ENCODE measurements at places on chromosomes 1 and 21.

DNA sequence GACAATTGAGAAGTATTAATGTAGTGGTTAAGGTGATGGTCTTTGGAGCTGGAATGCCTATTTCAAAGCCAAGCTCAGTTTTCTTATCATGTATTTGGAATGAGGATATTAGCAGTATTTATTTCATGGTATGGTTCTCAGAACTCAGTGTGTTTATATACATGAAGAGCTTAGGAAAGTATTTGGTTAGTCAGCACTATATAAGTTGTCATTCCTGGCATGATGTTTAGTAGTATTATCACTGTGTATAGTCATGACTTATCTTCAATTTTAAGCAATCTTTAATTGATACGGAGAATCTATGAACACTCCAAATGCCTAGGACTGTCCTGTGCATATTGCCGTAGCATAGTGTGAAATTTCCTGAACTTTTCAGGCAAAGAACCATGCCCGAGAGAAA lies 501.9 kb upstream of the USP24 start:
- DNase-seq = no peak

DNA sequence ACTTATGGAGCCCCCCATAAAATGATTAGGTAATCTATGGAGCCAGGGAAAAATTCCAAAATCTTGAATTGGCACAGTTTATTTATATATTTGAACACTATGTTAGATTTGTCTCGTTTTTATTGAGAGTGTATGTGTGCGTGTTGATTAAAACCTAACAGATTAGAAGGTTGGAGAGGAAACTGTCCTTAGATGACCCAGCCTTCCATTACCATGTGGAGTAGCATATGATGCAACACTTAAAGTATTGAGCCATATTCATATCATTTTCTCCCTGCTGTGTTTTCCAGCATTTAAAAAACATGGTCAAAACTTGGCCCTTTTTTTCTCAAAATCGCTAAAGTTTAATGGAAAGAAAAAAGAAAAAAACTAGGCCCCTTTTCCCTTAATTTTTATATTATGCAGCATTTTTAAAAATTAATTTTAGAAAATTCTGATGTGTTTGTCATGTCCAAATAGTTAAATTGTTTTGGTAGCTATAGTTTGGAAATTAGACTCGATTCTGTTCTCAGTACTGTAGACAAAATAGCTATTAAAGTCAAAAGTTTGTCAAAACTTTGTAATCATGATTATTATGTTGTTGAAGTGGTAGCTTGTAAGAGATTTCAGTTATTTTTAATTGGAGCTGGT lies 2.3 kb downstream of the LRRC8D start:
- DNase-seq = no peak

DNA sequence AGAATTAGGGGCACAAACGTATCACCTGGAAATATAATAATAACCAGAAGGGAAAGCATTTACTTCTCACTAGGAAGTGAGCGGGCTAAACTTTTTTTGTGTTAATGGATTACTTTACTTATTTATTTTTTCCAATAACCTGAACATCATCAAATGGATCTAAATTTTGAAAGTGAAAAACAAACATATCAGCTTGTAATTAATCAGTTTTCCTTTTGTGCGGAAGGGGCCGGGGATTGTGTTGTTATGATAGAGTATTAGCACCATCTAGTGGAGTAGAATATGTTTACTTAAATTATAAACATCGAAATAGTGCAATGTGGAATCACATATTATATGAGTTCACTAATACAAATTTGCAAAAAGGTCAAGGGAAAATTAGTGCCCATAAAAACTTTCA lies 9.0 kb downstream of the CFH start:
- DNase-seq = no peak

- no peak for DNase-seq
Observed at GRCh38 chr1:55927702-55928290, 651.6 kb downstream of the PLPP3 start.

- DNase-seq = no peak
Observed at GRCh38 chr1:154304664-154305337, 16.1 kb upstream of the AQP10 start.

DNA sequence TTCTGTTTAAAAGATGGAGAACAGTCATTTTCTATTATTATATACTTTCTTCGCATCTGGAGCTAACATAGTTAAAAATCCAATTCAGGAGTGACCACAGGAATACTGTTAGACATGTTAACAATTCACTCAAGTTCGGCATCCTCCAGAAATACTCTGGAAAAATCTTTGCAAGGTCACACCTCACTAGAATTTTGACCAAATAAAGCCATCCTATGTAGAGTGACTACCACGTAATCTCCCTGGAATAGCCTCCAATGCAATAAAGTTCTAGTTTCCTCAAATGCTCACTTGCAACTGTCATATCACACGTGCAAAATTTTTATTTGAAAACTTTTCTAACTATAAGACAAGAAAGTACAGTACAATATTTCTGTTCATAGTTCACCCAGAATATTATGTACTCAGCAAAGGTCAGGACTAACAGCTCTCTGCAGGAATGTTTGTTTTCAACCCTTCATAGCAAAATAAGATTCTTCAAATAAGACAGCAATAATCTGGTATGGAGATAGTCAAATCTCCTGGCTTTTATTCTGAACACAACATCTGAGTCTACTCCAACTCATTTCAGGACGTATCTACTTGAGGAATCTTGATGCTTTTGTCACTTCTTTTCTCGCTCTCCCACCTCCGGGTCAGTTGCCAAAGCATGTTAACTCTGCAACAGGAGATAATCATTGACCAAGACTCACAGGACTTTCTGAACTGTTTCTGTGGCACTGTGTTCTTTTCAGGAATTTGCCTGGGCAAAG lies 82.6 kb downstream of the GDAP2 start:
- DNase-seq = no peak

DNA sequence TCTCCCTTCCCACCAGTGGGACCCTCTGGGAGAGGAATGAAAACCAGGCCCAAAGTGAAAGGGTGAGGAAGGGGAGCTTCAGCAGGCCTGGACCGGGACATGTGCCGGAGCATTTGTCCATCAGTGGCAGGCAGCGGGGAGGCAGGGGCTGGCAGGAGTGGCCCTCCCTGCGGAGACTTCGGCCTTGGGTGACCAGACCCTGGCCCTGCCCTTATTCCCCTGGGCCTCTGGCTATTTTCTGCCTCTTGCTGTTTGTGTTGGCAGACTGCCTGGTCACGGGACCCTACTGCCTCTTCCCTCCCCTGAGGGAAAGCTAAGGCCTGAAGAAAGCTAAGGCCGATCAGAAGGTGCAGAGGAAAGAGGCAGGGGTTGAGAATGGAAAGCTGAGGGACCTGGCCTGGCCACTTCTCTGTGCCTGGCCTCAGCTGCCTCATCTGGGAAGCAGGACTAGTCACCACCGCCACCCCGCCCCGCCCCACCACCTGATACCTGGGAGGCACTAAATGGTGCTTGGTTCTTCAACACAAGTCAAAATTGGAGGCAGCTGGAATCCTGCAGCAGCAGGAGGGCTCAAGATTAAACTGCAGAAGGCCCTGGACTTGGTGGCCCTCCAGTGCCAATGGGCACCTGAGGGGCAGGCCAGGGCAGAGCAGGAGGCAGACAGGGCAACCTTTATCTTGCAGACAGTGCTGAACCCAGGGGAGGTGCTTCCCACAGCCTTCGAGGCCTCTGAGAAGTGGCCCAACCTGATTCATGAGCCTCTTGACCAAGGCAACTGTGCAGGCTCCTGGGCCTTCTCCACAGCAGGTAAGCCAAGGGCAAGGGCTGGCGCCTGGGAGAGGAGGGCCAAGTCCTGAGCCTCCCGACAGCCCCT lies 7.9 kb downstream of the TINAGL1 start:
- DNase-seq = peak; percentile 39

DNA sequence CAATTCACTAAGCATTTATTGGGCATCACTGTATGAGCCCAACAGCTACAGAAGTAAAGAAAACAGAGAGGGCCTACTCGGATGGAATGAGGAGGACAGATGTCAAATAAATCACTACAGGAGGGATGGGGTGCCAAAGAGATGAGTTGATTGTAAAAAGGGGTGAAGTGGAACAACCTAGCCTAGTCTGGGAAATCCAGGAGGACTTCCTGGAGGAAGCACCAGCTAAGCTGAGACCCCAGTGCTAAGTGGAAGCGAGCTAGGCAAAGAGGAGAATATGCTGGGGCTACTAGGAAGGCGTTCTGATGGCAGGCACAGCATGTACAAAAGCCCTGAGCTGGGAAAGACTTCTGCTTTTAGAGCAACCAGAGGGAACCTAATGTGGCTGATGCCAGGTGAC lies 42.1 kb downstream of the TAS1R2 start:
- no peak for DNase-seq

DNA sequence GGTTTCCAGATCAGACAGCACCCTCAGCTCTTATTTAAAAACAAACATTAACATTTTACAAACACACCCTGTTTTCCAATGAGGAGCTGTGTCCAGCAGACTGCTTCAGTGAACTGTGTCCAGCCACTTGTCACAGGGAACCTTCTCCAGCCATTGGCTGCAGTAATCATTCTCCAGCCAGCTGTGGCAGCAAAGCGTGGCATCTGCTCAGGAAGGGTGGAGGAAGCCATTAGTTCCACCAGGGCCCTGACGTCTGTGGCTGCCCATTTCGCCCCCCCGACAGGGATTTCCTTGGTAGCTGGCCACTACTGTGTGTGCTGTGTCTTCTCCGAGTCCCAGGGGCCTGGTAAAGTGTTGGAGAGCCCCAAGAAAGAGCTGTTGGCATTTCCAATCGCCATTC lies 62.9 kb upstream of the SELENON start:
- no peak for DNase-seq

- no peak for DNase-seq
Observed at GRCh38 chr1:225914391-225914790, 9.7 kb downstream of the PYCR2 start.

GRCh38 chr1:22633697-22634463 lies 2.5 kb upstream of the C1QA start:
- no peak for DNase-seq

DNA sequence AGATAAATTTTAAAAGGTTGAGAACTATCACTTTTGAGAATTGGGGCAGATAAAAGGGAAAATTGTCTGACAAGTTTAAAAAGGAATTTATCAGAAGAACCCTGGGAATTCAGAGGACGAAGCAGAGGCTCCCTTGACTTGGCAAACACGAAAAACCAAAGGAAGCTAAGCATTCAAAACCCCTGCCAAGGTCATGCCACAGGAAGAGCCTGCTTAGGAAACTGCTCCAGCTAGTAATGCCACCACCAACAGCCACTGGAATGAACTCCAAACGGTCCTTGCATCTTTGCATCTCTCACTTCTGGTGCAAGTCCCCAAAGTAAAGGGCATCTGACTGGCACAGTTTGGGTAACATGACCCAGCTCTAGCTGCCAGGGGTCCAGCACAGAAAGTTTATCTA lies 7.2 kb downstream of the GPBP1L1 start:
- no peak for DNase-seq

DNA sequence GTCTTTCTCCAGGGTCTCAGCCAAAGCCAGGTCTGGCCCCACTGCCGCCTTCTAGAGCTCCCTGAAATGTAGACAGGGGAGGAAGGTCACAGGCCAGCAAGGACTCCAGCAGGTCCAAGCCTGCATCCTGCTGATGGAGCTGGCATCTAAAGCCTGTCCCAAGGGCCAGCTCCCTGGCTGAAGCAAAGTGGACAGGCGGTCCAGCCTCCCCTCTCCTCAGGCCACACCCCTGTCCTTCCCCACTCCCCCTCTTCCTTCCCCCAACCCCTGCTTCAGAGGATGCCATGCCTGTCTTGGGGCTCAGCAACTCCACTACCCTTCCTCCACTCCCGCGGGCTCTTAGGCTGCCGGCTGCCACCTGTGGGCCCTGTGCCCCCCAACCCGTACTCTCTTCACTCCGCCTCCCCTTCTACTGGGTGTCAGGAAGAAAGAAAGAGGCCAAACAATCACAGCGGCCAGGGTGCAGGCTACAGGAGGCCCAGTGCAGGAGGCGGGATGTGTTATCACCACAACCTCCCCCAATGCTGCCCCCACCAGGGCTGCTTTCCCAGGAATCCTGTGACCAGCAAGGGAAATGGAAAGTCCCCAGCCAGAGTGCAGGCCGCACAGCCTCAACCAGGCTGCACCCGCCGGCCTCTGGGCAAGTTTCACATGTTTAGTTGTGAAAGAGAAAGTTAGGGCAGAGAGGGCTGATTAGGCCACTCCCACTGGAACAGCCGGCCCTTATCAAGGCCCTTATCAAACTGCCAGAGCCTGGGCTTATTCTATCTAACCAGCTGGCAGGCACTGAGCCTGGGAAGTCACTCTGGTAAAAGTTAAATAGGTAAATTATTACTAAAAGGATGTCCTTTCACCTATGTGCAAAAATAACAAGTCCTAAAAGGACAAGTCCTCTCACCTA lies 34.1 kb downstream of the ACOT7 start:
- no peak for DNase-seq

GRCh38 chr21:42747276-42747701 lies 93.9 kb downstream of the PDE9A start:
- no peak for DNase-seq

GRCh38 chr1:222000131-222000530 lies 258.2 kb upstream of the DUSP10 start:
- DNase-seq = no peak

- peak; percentile 13 for DNase-seq
Observed at GRCh38 chr1:173669491-173669941, at the start of gene ANKRD45. Gene ANKRD45 (minus strand): TSS chr1:173669851. CDS start chr1:173659418, 10,433 bp downstream.

DNA sequence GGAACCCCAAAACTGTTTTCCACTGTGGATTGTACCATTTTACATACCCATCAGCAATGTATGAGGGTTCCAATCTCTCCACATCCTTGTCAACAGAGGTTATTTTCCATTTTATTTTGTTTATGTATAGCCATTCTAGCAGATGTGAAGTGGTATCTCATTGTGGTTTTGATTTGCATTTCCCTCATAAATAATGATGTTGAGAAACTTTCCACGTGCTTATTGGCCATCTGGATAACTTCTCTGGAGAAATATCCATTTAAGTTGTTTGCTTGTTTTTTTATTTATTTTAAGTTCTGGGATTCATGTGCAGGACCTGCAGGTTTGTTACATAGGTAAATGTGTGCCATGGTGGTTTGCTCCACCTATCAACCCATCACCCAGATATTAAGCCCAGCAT lies 280.2 kb upstream of the USP25 start:
- DNase-seq = no peak

- no peak for DNase-seq
Observed at GRCh38 chr1:33670567-33670966, 193.3 kb upstream of the HMGB4 start.

DNA sequence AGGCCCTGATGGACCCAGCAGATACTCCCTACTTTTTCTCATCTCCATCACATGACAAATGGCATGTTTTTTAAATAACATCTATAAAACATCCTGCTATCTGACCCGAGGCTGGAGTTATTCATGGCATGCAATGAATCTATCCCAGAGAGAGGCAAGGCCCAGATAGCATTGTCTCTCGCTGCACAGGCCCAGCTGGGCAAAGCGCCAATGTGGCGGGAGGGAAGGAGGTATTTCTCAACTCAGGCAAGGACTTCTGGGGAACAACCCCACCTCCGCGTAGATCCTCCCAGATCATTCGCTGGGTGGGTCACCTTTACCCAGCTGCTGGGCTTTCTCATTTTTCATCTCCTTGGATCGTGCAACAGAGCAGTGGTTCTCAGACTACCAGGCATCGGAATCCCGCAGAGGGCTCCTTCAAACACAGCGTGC lies 59.8 kb downstream of the ERG start:
- DNase-seq = peak; percentile 50
